ENCODE measurements at places on chromosomes 4 and X.

- DNase-seq: no peak
Measured at GRCh38 chr4:7648544-7649395, 214.0 kb upstream of the PSAPL1 start.

DNA sequence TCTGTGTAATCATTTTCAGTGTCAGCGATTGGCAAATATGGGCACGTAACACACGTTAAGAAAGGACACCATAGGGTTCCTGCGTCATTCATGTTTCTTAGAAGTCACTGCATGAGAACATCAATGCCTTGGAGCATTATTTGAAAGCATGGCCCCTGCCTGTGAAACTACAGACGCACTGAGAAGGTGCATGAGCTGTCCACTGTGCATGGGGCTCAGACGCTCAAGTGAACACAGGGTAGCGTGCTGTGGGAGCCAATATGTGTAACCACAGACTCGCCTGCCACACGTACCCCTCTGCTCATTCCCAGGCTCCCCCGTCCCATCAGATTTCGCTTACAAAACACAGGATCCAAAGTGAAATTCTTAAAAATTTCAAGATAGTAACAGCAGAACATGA lies 6.5 kb downstream of the PPP2R2C start:
- no peak for DNase-seq

- DNase-seq: no peak
Measured at GRCh38 chr4:164876700-164877324, at the start of gene APELA. Gene APELA, plus strand, starts transcription at chr4:164877178. Its CDS starts 154 bp downstream, at chr4:164877332.

DNA sequence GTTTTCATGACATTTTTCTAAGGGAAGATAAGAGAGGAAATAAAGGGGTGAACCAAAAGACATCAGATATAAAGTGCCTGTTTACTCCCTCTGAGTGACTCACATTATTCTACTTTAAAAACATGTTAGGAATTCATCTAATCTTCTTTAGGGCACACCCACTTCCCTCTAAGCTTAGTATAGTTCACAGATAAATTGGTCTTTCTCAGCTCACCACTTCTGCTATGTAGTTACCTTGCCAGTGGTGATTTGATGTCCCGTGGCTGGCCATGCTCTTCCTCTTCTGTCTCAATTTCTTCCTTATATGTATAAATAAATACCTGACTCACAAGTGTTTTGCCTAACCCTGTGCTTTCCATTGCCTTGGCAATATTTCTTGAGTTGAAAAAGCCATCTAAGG lies 96.8 kb downstream of the PDLIM5 start:
- DNase-seq: no peak

- no peak for DNase-seq
Measured at GRCh38 chrX:45472968-45473367, 272.3 kb upstream of the DIPK2B start.

DNA sequence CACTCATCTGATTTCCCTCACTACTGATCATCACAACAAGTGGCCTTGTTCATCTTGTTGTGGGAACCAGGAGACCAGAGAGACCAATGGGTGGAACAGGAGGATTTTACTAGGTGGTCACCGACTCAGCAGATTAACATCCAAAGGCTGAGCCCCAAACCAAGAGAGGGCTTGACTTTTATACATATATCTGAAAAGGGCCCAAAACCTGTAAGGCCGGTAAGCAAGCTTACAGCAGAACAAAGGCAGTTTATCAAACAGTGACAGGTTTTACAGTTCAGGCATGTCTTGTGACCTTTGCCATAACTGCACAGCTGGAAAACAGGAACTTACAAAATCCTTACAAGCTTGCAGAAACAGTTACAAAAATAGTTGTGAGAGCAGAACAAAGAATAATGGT lies 195.9 kb downstream of the OR13H1 start:
- no peak for DNase-seq

DNA sequence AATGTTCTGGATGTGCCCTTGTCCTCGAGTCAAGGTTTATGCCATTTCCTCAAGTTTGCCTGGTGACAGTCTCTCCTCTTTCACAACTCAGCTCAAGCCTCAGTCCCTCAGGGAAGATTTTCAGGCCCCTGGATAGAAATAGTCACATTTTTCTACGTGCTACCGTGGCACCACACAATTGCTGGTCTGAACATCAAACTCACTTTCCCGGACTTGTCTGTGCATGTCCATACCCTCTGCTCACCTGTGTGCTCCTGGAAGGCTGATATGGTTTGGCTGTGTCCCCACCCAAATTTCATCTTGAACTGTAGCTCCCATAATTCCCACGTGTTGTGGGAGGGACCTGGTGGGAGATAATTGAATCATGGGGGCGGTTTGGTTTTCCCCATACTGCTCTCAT lies 129.7 kb downstream of the HS3ST1 start:
- no peak for DNase-seq

DNA sequence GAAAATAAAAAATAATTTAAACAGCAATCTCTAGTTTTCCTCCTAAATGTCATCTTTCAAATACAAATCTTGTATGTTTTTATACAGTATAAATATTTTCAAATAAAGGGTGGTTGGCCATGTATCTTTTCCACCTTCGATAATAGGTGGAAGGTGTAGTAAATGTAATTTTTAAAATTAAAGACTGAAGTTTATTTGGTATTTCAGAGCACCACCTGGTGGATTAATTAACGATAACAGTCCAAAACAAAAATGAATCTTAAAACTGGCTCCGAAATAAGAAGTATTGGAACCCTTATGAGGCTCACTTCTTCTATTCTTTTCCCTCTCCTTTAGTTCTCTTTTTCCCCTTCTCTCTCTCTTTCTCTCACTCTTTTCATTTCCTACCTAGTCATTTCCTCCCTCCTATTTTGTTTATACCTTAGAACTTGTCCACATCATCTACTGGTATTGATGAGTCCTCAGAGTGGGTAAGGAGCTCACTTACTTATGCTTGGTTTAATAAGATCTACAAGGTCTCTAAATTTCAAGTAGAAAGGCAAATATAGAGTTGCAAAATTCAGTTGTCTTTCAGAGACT lies 82.9 kb upstream of the EXOC1L start:
- DNase-seq: no peak

DNA sequence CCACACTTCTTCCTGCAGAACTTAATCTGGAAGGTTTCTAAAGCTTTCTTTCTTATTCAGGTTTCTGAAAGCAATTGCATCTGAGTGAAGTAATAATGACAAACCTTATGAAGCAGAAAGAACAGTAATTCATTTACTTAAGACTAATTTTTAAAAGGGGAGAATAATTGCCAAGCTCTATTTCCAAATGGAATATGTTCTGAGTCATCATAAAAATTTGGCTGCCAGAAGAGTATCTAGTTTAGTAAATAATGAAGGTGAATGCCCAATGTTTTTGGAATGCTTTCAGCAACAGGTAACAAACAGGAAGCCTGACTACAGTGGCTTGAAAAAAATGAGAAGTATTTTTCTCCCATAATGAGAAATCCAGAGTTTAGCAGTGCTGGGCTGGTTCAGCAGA lies 227.3 kb upstream of the TET2 start:
- DNase-seq: no peak

DNA sequence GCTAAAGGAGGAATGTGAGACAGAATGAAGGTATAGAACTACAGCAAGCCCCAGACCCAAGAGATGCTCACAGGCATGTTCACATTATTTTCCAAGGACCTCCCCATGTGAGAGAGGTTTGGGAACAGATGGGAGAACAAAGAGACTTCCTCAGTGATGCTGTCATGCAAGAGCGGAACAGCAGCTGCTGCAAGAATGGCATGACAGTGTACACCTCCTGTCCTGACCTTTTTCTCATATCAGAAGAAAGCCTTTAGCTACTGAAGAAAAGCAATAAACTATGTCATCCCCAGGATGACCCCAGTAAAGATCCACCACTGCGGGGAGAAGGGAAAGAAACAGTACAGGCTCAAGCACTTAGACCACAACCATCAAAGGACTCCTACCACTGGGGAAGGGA lies 7.2 kb downstream of the PRDM5 start:
- no peak for DNase-seq

DNA sequence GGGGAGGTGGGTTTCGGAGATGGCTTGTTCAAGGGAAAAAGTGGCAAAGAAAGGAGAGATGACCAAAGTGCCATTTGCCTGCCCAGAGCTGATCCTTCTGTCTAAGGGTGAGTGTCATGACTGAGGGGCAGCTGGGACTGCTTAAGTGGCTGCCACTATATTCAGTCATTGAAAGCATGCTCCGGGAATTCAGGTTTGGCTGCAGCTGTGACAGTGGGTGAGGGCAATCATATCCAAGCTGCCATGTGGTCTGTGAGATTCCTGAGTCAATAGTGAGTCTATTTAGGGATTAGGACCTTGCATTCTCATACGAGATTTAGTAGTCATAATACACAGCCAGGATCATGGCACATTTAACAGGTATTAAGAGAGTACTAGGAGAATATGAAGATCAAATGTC lies 138.8 kb upstream of the BANK1 start:
- no peak for DNase-seq

GRCh38 chr4:55524844-55525571 lies 21.7 kb downstream of the CLOCK start:
- DNase-seq: no peak

GRCh38 chrX:41708486-41708885 lies 15.5 kb upstream of the GPR82 start:
- no peak for DNase-seq

GRCh38 chr4:121189326-121190215 lies 25.4 kb upstream of the TNIP3 start:
- DNase-seq: peak; percentile 36
